NCI-H526 treated with DMSO at 0.1 percent for 48 hours (cell line): ENCODE measurements at places on chromosomes 1 and 21.
A peak's percentile ranks its signal among the peaks of the same experiment; 100 is the strongest.

- no peak for DNase-seq
Measured at GRCh38 chr21:45859041-45859761, 122.4 kb upstream of the COL6A1 start.

GRCh38 chr1:165408518-165408917 lies 36.4 kb downstream of the RXRG start:
- peak; percentile 61 for DNase-seq

GRCh38 chr1:109620401-109620791 lies 759 bp downstream of the AMPD2 start:
- DNase-seq: peak; percentile 50

- peak; percentile 89 for DNase-seq
Measured at GRCh38 chr1:52867087-52867863, 24.7 kb downstream of the ZYG11A start.

GRCh38 chr1:37605806-37606474 lies 10.2 kb upstream of the GNL2 start:
- DNase-seq: no peak

- no peak for DNase-seq
Measured at GRCh38 chr1:231938711-231939110, 312.1 kb downstream of the DISC1 start.

GRCh38 chr1:65971547-65971946 lies 178.9 kb downstream of the PDE4B start:
- no peak for DNase-seq
